ENCODE measurements at places on chromosomes 12 and 14. TPM values are rescaled to one million over a fixed set of nuclear protein-coding genes. Genes with fewer than 3 reads are reported as not detected.

GRCh38 chr12:116664085-116664484, 73.8 kb downstream of the SPRING1 start:
- no peak for DNase-seq

DNA sequence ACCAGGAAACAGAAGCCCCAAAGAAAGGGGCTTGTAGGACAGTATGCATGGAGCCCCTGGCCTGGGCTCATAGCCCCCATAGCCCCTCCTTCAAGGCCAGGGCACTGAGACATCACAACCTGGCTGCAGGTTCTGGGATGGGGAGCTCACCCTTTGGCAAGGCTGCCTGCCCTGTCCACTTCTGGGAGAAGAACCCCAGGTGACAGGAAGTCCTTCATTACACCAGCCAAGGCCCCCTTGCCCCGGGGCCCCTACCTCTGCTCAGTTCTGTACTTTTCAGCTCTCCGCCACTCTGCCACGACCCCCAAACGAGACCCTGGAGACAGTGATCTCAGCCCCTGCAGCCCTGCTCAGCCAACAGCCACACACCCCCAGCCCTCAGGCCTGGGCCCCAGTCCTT, 223.2 kb upstream of the RTL1 start:
- DNase-seq: peak; percentile 50

GRCh38 chr12:76879710-76880518, 1.1 kb upstream of the CSRP2 start:
- DNase-seq: no peak

DNA sequence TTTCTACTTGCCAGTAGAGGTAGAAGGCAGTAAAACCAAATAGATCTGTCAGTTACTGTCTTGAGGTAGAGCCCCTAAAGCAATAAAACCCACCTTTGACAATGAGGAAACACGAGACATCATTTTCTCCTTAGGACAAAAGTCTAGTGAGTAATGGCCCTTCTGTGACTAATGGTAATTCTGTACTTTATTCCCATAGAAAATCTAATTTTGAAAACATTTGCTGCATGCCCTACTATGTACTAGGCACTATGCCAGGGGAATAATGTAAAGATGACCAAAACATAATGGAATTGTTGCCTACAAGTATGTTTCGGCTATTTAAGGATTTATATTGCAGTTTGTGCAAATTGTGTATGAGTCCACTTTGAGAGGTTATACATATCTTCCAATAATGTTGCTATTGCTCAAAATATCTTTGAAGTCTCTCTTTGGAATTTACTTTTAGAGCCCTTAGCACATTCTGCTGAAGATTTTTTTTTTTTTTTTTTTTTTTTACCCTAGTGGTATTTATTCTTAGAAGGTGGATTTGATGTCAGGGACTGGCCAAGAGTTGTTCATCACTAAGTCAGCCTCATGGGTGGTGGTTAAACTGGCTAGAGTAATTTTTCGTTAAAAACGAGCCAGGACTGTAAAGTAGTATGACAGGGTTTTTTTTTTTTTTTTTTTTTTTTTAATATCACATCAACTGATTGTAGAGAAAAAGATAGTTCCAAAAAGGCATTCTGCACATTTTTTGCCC, 109.7 kb downstream of the CRADD start:
- no peak for DNase-seq

- DNase-seq: no peak
These were observed 751.1 kb downstream of the TMEM121 start for GRCh38 chr14:106277503-106277902.

- no peak for DNase-seq
These were observed 51.8 kb downstream of the SMUG1 start for GRCh38 chr12:54136844-54137580.

DNA sequence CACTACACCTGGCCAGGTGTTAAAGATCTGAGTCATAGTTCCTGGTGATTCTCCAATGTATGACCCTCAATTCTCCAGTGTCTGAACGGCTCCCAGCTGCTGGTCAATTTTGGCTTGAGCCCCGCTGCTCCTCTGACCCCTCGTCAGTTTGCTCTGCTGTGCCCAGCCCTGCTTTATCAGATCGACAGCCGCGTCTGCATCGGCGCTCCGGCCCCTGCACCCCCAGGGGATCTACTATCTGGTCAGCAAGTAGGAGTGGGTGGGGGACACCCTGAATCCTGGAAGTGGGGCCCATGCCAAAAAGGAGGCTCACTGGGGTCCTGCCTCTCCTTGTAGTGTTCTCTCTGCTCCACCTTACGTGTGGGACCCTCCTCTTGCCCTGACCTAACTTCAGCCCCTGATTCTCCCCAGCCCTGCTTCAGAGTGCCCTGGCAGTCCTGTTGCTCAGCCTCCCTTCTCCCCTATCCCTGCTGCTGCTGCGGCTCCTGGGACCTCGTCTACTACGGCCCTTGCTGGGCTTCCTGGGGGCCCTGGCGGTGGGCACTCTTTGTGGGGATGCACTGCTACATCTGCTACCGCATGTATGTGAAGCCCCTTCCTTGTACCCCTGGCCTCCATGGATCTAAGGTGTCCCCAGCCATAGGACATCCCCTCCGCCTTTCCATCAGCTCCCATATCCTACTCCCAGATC, 5.0 kb downstream of the SLC39A5 start:
- DNase-seq: no peak

- no peak for DNase-seq
These were observed 544 bp upstream of the TDP1 start for GRCh38 chr14:89955022-89955744.

- DNase-seq: no peak
These were observed 85.1 kb upstream of the DAAM1 start for GRCh38 chr14:59103396-59103795.

DNA sequence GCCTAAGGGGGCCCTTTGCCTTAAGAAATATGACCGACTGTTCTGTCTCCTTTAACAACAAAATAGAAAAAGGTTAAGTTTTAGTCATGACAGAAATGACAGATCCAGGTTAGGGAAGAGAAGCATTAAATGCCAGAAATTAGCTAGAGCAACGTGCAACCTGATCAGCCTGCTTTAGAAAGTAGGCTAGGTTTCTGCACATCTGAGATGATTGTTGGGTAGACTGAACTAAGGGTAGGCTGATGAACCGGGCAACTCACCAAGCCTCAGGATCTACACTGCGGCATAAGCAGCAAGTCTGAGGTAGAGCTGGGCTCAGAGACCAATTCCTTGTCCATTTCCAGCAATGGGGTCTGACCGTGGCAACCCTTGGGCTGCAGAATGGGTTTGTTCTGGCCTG, 29.4 kb downstream of the NPC2 start:
- no peak for DNase-seq

DNA sequence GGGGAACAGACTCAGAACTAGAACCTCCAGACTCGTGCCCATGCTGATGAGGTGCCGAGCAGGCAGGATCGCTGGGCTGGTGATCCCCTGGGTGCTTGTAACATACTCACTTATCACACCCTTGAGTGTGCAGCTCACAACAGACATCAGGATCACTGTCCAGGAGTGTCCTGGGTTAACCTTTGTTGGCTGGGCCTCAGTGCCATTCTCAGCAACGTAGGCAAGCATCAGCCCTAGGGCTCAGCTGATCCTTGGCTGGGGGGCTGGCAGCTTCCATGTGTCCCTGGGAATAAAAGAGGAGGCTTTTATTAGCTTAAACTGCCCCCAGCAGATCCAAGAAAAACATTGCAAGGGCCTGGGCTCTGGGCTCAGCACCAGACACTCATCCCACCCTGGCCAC, 1.6 kb downstream of the TMEM229B start:
- DNase-seq: no peak

DNA sequence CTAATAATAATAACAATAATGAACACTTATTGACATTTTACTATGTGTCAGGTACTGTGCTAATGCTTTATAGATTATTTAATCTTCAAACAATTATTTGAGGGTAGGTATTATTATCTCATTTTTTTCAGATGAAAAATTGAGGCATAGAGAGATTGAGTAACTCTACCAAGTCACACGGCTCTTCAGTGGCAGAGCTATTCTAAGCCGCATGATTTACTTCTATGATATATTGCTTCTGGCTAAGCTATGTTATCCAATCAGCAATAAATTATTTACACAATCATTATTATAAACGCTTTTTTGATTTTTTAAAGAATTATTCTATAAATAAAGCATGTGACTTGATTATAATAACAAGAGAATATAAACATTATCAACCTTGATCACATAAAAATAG, 80.0 kb downstream of the TMEM30B start:
- DNase-seq: no peak

DNA sequence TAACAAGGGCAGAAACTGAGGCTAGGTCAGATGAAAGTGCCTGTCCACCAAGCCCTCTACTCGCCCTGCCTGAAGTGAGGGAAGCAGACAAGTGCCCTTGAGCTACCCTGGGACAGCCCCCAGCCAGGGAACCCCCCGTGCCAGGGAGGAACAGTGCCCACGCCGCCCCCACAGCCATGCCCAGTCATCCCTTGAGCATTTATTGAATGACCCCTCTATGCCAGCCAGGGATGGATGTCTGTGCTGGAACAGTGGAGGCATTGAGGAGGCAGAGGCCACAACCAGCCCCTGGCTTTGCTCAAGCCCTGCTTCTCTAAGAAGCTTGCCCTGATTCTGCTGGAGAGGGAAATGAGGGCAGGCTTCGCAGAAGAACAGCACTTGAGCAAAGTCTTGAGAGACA, 3.7 kb upstream of the AQP6 start:
- DNase-seq: no peak

- no peak for DNase-seq
These were observed 167.1 kb downstream of the TTC7B start for GRCh38 chr14:90649083-90649482.

- DNase-seq: no peak
These were observed 21.0 kb downstream of the RPGRIP1 start for GRCh38 chr14:21300892-21301291.

ANKRD33 gene
- total RNA-seq: not detected

RBP5 gene
- not detected for total RNA-seq

RASSF9 gene
- total RNA-seq: 1.5 TPM

RAB3IP gene
- 19.3 TPM for total RNA-seq

DBX2 gene
- total RNA-seq: not detected

ZDHHC22 gene
- total RNA-seq: not detected

NELL2 gene
- total RNA-seq: 1.8 TPM

All from psoas muscle (tissue), 8 donors.